Esophagus mucosa (tissue), 1 donor: ENCODE measurements at places on chromosomes 4 and X. TPM values are rescaled to one million over a fixed set of nuclear protein-coding genes. Genes with fewer than 3 reads are reported as not detected.

- no peak for ATAC-seq
Measured at GRCh38 chr4:2470791-2471190, 1.9 kb downstream of the RNF4 start.

DNA sequence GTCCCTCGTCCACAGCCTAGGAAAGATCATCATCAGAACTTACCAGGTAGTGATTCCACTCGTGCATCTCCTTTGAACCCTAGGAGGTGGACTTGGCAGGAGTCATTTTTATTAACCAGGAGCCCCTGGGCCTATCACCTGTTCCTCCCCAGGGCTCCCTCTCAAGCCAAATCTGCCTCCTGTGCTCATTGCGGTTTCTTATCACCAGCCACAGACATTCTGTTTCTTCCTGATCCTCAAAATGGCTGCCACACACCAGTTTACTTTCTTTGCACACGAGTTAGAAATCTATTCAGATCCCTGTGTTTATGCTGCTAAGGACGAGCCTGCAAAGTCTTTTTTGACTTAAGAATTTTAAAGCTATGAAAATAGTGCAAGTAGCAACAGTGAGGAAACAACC, 354.5 kb upstream of the BOD1L1 start:
- ATAC-seq: no peak

DNA sequence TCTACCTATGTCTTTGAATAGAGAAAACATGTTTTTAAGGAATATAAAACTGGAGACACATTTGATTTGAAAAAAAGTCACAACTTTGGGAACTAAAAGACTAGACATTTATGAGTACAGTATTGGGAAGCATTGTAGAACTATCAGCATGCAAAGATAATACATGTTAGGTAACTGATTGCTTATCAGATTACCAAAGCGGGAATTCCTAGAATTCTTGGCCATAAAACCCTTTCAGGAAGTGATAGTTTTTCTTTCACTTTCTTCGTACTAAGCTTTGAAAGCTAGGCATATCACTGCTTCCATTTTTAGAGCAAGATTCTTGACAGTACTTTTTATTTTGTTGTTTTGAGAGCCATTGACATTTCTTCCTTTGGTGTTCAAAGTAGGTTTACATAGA, 646.6 kb upstream of the PITX2 start:
- no peak for ATAC-seq

DNA sequence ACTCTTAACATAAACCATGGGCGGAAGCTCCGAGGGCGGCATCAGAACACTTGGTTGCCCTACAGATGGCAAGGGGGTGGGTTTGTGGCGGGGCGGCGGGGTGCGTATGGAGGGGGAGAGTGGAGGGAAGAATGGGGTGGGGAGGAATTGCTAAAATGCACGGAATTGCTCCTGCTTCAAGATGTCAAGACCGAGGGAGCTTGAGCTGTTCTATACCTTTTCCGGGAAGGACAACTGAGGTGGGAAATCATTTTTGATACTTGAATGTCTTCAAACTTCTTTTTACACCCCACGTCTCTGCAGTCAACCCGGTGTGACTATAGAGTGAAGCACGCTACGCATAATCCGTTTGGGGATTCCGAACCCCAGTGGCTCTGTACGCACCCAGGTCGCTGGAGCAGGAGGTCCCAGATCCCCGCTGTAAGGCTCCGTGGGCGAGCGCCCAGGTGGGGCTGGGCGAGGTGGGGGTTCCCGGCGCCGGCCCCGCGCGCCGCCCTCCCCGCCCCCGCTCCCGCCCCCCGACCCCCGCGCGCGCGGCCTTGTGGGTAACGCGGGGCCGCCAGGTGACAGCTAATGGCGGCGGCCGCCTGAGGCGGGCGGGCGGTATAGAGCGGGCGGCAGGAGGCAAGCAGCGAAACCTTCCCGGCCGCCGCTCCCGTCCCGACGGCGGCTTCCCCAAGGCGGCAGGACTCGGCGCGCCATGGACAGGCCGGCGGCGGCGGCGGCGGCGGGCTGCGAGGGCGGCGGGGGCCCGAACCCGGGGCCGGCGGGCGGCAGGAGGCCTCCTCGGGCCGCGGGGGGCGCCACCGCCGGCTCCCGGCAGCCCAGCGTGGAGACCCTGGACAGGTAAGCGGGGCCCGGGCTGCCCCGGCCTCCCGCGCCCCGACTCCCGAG, at the start of gene MTMR1:
TSS of gene MTMR1 (plus strand) at position 566 of the 894 bp plus-strand sequence. CDS start at position 701, 135 bp downstream.
- ATAC-seq: no peak

The ZRSR2 gene
- 5.8 TPM for total RNA-seq

- ATAC-seq: no peak
Measured at GRCh38 chrX:144946666-144947065, 300.6 kb upstream of the SPANXN1 start.

GRCh38 chr4:145252190-145252589, 71.8 kb upstream of the OTUD4 start:
- ATAC-seq: no peak
